Cerebellum (tissue), 4 donors: ENCODE measurements at places on chromosomes 1 and 21. TPM values are rescaled to one million over a fixed set of nuclear protein-coding genes. Genes with fewer than 3 reads are reported as not detected.

DNA sequence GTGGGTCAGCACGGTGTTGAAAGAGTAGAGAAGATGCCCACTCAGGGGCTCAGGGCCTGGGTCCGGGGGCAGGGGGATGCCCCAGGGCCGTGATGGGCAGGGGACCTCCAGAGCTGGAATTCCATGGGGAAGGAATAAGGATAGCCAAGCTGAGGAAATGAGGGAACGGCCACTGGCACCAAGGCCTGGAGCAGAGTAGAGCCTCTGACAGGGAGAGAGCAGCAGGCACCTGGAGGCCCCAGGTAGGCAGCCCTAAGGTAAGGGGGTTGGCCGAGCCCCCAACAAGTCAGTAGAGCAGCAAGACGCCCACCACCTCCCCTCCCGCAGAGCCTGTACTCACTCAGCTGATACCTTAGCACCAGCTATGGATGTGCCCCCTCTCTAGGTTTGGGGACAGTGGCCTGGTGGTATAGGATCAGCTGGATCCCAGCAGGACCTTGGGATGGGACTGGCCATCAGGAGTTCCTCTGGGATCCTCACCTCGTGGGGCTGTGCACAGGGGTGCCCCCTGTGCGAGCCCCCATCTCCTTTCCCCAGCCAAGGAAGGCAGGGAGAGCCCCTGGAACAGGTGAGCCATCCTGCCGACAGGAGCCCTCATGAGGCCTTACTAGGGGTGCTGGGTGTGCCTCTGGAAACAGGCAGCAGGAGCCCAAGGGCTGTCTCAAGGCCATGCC is 21.0 kb upstream of the ARF1 start:
- no peak for DNase-seq

CR1L gene
- 0.73 TPM for total RNA-seq

- DNase-seq, result no peak
Measured at GRCh38 chr1:11749203-11749689, 12.7 kb upstream of the C1orf167 start.

DNA sequence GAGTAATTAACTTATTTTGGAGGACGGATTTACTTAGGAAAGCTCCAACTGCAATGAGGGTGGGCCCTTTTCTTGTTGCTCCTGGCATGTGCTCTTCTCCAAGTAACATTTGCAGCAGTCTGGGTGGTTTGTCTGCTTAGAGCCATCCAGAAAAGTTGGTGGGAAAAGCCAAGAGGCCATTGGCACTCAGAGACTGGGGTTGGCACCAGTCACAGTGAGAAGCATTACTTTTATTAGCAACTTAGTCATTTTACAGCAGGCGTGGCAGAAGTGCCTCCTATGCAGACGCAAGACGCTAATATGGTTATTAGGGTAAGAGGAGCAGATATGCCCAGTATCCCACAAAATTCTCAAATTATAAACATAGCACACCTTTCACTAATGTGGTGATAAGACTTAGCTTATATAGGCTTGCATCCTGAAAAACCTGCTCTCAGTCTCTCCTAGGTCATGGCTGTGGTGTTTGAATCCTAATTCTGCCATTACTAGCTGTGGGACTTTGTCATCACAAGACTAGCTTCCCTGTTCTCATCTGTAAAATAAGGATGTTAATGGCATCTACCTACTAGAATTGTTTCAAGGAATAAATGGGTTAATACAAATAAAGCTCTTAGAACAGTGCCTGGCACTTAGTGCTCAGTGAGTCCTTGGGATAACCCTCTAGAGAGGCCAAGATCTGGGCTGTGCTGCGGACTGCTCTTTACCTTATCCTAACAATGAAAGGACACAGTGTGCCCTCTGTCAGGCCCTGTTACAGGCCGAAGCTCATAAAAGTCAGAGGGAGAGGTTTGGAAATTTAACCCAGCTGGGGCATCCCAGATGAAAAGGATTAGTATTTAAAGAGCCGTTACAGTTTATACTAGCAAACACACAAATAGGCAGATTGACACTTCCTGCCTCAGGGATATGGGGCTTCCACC is 154.6 kb downstream of the ROR1 start:
- no peak for DNase-seq

RCC2 gene
- 28.7 TPM for total RNA-seq

CA14 gene
- total RNA-seq, result 7.3 TPM

- no peak for DNase-seq
Measured at GRCh38 chr21:45557616-45558043, 15.4 kb upstream of the SLC19A1 start.

- no peak for DNase-seq
Measured at GRCh38 chr1:167829868-167830267, 84.1 kb downstream of the ADCY10 start.

- DNase-seq, result no peak
Measured at GRCh38 chr1:174405219-174405618, 42.5 kb upstream of the GPR52 start.

GRCh38 chr21:42398436-42399028 is 2.7 kb upstream of the TMPRSS3 start:
- DNase-seq, result no peak

ETV3L gene
- total RNA-seq, result not detected

DNA sequence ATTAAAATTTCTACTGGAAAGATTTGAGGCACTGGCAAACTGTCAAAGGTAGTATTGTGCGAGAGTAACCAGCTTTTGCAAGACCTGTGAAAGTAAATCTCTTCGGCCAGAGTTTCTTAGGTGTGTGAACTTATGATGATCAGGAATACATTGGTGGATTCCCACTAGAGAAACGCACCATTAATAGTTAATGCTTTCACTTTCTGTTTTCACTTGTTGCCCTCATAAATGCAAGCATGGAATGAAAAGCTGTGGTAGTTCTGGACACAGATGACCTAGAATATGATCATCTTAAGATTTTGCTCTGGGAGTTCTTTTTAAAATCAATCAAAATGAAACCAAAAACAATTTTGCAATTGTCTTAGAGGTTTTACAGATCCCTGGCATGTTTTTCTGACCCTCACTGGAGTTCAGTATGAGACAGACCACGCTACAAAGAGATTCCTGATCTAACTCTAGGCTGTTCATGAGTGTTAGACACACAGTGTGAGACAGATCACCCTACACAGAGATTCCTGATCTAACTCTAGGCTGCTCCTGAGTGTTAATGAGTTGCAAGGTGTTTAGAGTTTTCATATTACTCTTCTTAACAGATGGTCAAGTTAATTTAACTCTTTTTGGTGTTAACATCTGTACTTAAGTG is 98.8 kb downstream of the SDCCAG8 start:
- DNase-seq, result peak; percentile 26
